Right lobe of liver (tissue), 6 donors: ENCODE measurements at places on chromosomes 13 and 19. TPM values are rescaled to one million over a fixed set of nuclear protein-coding genes. Genes with fewer than 3 reads are reported as not detected.

The MPND gene
- 20.8 TPM for total RNA-seq

DNA sequence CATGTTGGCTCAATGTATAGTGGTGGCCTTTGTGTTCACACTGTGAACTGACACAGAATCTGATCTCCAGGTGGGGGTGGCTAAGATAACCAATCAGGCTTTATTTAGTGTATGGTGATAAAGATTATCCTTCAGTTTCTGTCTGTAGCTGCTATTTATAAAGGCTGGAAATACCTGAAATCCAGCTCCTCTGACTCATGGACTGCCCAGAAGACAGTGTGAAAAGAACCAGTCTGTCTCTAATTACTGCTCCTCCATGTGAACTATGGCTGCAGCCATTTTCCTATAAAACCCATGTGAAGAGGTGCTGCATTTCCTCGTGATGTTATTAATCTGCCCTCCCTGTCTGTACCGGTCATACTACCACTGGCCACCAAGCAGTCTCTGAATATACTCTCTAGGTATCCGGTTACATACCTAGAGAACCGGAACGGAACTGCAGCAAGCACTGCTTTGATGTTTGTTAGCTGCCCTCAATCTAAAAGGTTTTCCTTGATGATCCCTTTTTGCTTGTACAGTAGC, 238.0 kb downstream of the LHFPL6 start:
- H3K4me3 ChIP-seq: no peak overlapping the region
- H3K4me1 ChIP-seq: no peaks in the 10 kb centered on the region
- no peak overlapping the region for H3K27ac ChIP-seq

The MYO16 gene
- 0.43 TPM for total RNA-seq

DNA sequence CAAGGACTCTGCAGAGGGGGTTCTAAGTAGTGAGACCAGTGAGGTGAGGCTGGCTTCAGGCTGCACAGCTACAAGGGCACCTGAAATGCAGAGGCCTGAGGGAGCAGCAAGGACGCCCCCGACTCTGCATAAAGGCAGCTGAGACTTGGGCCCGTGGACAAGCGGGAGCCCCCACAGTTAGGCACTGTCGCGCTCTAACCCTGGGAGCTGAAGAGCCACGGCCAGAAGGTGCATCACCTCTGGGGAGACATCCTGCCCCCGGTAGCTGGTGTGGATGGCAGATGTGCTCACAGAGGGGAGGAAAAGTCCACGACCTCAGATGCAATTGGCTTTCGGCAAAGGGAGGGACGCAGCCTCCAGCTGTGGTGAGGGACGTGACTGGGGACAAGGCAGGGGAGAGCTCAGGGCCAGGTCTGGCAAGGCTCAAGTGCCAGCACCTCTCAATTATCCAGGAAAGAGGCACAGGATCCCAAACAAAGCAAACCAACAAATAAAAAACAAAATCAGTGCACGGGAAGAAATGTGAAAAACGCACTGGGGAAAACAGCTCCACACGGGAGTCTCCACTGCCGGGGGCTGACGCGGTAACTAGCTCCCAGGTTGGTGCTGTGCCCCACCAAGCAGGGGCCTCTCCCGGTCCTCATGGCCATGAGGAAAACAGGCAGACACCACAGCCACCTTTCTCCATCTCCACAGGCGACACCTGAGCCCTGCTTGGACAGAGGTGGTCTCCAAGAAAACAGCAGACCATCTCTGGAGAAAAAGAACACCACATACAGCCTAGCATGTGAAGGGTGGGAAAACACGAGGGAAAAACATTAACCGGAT, 23.0 kb upstream of the PLPP2 start:
- no peaks in the 10 kb centered on the region for H3K4me1 ChIP-seq
- H3K4me3 ChIP-seq: no peak overlapping the region
- H3K36me3 ChIP-seq: peaks cover 2% of the 10 kb centered on the region
- DNase-seq: no peak
- H3K27ac ChIP-seq: no peak overlapping the region

- no peak overlapping the region for H3K27ac ChIP-seq
- DNase-seq: no peak
- no peaks in the 10 kb centered on the region for H3K36me3 ChIP-seq
- H3K27me3 ChIP-seq: no peaks in the 10 kb centered on the region
Measured at GRCh38 chr19:17929056-17929455, 3.8 kb upstream of the CCDC124 start.

DNA sequence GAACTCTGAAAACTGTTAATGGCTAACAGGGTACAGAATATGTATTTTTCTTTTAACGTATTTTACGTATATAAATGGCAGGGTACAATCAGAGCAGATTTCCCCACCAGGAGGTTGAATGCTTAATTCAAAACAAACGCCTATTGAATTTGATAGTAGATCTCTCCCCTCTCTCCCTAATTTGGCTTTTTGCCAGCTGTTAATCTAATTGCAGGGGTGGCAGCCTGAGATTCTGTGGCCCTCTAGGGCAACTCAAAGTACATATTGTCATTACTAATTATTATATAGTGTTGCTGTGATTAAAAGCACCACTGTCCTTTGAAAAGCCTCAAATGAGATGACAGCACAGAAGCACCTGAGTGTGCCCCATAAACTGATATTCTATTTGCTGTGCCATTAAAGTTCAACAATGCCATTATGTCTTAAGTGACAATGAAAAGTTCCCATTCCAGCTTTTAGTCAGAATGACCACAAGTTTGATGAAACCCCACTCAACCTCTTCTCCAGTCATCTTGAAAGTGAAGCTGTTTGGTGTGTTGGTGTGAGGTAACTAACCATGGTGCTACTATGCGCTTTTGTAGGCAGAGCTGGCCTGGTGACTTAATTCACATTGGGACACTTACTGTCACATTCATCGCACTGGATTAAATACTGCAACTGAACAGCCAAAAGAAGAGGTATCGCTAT, 351.4 kb downstream of the KCNRG start:
- no peak for DNase-seq
- H3K4me1 ChIP-seq: peaks cover 19% of the 10 kb centered on the region
- H3K27ac ChIP-seq: peak overlapping the region; percentile 85

DNA sequence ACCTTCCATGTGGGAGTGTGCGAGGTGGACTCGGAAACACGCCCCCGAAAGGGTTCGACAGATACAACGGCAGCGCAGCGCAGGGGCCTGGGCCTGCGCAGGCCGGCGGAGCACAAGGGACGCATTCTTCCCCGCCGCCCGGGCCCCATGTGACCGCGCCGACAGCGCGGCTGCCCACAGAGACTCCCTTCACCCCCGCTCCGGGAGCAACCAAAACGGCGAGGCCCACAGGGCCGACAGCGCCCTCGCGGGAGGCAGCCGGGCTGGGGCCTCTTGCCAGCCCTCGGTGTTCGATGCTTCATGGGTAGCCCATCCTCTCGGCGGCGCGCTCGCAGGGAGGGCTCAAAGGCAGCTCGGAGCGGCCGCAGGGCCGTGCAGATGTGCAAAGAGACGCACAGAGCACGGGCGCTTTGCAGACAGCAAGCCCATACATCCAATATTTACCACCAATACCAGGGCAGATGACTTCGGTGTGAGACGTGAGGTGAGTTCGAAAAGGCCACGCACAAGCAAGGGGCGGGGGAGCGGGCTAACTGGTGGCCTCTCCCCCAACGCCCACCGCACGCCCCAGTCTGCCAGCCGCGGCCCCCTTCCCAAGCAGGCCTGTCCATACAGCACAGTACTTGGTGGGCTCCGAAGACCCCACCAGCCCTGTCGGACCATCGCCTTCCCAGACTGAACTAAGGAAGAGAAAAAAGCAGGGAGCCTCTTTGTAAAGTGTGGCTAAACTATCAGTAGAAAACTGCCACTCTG, 89.9 kb downstream of the CRYL1 start:
- H3K4me3 ChIP-seq: no peak overlapping the region
- H3K27ac ChIP-seq: no peak overlapping the region
- no peak for DNase-seq
- H3K27me3 ChIP-seq: no peaks in the 10 kb centered on the region
- H3K4me1 ChIP-seq: no peaks in the 10 kb centered on the region
- H3K36me3 ChIP-seq: peaks cover 19% of the 10 kb centered on the region

GRCh38 chr19:31164791-31165251, 184.4 kb downstream of the TSHZ3 start:
- no peaks in the 10 kb centered on the region for H3K27me3 ChIP-seq
- H3K36me3 ChIP-seq: no peaks in the 10 kb centered on the region
- H3K27ac ChIP-seq: no peak overlapping the region
- H3K4me1 ChIP-seq: no peaks in the 10 kb centered on the region
- DNase-seq: no peak
- H3K4me3 ChIP-seq: no peak overlapping the region

The SIGLEC5 gene
- 0.92 TPM for total RNA-seq

DNA sequence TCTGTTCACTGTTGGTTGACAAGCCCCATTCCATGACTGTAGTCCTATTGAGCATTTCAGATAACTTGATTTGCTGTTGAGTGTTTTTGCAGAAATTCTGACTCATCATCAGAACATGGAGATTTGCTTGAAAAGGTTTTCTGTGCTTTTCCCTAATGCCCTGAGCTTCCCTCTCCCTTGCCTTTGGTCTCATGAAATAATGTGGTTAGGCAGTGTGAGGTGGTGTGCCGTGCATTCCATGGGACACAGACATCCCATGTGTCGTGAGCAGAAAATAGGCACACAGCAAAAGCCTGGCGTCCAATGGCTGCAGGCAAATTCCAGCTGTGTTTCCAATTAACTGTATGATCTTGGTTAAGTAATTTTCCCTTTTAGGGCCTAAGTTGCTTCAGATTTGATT, 197.4 kb downstream of the DLEU7 start:
- H3K36me3 ChIP-seq: no peaks in the 10 kb centered on the region
- H3K27me3 ChIP-seq: no peaks in the 10 kb centered on the region
- H3K4me3 ChIP-seq: no peak overlapping the region
- no peak for DNase-seq
- no peak overlapping the region for H3K27ac ChIP-seq
- H3K4me1 ChIP-seq: no peaks in the 10 kb centered on the region

GRCh38 chr19:58513694-58514563, 2.1 kb upstream of the SLC27A5 start:
- H3K36me3 ChIP-seq: peaks cover 6% of the 10 kb centered on the region
- peak overlapping the region; percentile 50 for H3K4me3 ChIP-seq
- no peaks in the 10 kb centered on the region for H3K27me3 ChIP-seq
- DNase-seq: peak; percentile 94
- H3K4me1 ChIP-seq: no peaks in the 10 kb centered on the region

GRCh38 chr13:113877149-113877990, 13.5 kb upstream of the GAS6 start:
- no peaks in the 10 kb centered on the region for H3K4me1 ChIP-seq
- no peak overlapping the region for H3K4me3 ChIP-seq
- no peaks in the 10 kb centered on the region for H3K36me3 ChIP-seq
- no peak for DNase-seq
- H3K27me3 ChIP-seq: no peaks in the 10 kb centered on the region
- H3K27ac ChIP-seq: no peak overlapping the region

DNA sequence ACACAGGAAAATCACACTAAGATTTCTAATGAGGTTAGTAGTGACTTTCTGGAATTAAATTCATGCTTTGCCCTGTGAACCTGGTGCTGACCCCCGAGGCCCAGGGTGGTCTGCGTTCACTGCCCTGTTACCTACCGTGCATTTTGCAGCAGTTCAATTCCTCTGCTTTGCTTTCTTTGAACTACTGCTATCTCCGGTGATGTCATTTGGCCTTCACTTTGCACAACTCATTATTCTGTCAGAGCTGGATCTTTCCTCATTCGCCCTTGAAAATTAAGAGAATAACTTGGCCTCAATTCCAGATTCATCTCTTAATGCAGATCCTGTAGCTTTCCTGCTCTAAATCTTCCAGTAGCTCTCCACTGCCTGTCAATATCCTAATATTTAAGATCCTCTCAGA, 8.8 kb upstream of the LRRC63 start:
- no peaks in the 10 kb centered on the region for H3K36me3 ChIP-seq
- no peaks in the 10 kb centered on the region for H3K4me1 ChIP-seq
- DNase-seq: no peak
- no peaks in the 10 kb centered on the region for H3K27me3 ChIP-seq
- H3K4me3 ChIP-seq: no peak overlapping the region

- no peaks in the 10 kb centered on the region for H3K4me1 ChIP-seq
- no peak for DNase-seq
- H3K27ac ChIP-seq: no peak overlapping the region
- H3K36me3 ChIP-seq: no peaks in the 10 kb centered on the region
- no peak overlapping the region for H3K4me3 ChIP-seq
- H3K27me3 ChIP-seq: no peaks in the 10 kb centered on the region
Measured at GRCh38 chr13:43730642-43731041, 56.1 kb downstream of the ENOX1 start.

- no peaks in the 10 kb centered on the region for H3K36me3 ChIP-seq
- H3K4me1 ChIP-seq: no peaks in the 10 kb centered on the region
- H3K4me3 ChIP-seq: no peak overlapping the region
- DNase-seq: no peak
Measured at GRCh38 chr19:29495091-29495490, 30.7 kb upstream of the VSTM2B start.

GRCh38 chr19:31863122-31863521, 482.3 kb upstream of the ZNF507 start:
- no peak overlapping the region for H3K4me3 ChIP-seq
- no peaks in the 10 kb centered on the region for H3K4me1 ChIP-seq
- no peak for DNase-seq
- H3K27ac ChIP-seq: no peak overlapping the region

The OLFM4 gene
- total RNA-seq: 0.54 TPM

DNA sequence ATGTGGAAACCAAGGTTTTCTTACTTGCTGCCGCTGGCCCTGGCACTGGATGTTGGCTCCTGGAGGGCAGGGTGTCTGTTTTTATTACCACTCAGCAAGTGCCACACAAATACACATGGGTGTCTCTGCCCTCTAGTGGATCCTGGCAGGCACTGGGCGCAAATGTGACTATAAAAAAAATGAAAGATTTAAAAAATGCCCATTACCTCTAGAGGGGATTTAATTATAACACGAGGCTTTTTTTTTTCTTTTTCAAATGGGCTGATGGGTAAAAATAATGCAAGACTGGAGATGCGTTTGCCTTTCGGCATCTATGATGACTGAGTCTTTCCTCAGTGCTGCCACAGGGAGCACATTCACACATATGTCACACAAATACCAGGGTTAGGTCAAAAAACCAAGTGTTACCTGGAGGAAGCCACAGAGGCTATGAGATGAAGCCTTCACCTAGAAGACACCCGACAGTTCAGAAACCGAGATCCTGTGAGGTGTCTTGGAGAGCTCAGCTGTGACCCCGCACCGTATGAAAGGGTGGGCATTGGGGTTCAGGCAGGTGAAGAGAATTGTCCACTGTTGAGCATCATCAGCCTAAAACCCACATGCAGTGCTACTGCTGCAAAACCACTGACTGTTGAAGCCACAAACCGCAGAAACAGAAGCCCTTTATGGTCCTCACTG, 25.7 kb downstream of the CHAMP1 start:
- no peaks in the 10 kb centered on the region for H3K36me3 ChIP-seq
- no peak overlapping the region for H3K27ac ChIP-seq
- no peak for DNase-seq

The GNA15 gene
- total RNA-seq: 0.50 TPM
